Fibroblast of mammary gland (primary cell): ENCODE measurements at places on chromosomes 2 and 18.

DNA sequence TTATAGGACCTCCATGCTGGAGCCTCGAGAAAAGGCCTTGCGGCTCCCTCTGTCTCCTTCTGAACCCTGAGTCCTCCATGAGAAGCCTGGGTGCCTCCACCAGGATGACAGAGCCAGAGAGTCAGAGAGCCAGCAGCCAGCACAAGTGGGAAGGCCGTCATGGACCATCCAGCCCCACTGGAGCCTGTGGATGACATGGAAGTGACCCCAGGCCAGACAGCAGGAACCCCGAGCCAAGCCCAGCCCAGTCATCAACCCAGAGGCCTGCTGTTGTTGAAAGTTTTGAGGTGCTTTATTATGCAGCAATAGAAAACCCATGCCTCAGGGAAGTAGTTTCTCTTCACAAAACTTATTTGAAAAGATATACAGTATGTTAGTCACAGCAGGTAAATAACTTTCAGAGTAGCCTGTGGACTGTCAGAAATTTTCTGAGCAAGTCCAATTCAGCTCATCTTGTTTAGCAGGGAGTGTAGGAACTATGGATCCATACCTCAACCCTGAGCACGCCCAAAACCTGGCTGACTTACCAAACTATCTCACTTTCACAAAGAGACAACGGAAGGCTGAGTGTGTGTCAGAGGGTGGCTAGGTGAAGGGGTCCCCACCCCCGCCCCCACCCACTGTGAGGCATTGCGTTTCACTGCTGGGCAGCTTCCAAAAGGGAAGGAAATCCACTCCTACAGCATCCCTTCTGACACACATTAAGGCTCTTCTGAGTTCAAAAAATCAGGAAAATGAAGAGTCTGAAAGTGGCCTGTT lies 79.9 kb upstream of the NDUFV2 start:
- DNase-seq = peak; percentile 28

DNA sequence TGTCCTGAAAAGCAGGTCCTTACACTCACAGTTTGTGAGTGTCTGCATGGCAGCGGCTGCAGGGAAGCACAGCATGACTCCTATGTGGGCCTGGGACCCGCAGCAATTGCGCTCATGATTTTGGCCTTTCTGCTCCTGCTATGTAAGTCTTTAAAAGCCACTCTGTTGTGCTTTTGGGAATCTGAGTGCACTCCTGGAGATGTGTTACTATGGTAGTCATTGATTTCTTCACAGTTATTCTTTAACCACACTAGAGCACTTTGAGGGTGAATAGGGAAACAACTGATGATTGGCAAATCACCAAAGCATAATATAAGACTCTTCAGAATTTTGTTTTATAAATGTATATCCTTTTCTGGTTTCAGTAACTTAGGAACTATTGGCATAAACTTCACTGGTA lies 40.9 kb downstream of the DSG2 start:
- no peak for DNase-seq

- DNase-seq = peak; percentile 54
Measured at GRCh38 chr2:209663139-209663538, 108.5 kb upstream of the UNC80 start.

GRCh38 chr2:70751881-70752280 lies 16.1 kb downstream of the ADD2 start:
- DNase-seq = no peak

DNA sequence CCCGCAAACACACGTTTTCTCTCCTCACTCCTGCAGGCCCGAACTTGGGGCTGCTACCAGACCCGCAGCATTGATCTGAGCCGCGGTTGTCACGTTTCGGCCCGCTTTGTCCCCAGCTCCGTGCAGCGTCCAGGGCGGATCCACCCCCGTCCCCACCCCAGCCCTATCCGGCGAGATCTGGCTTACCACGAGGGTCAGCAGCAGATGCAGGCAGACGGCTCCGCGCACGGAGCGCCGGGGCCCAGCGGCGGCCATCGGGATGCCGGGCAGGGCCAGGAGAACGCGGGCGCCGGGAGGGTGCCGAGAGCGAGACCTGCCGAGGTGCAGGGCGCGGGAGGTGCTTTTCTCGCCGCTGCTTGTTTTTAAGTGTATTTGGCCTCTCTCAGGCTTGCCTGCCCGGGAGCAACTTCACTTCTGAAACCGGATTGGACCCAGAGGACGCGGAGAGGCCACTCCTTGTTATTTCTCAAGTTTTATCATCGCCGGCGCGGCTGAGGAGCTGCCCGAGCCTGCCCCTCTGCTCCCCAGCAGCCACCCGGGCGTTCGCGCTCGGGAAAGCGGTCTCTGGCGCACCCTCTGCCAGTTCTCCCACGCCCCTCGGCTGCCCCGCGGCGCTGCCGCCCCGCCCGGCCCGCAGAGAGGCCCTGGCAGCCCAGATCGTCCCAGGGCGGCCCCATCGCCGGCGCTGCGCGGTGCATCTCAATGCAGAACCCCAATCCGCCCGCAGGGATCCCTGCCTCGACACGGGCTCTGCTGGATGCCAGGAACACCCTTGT lies at the start of gene DSC3:
TSS of gene DSC3 (minus strand) at position 337 of the 776 bp plus-strand sequence. CDS start at position 255, 82 bp downstream.
- DNase-seq = no peak

DNA sequence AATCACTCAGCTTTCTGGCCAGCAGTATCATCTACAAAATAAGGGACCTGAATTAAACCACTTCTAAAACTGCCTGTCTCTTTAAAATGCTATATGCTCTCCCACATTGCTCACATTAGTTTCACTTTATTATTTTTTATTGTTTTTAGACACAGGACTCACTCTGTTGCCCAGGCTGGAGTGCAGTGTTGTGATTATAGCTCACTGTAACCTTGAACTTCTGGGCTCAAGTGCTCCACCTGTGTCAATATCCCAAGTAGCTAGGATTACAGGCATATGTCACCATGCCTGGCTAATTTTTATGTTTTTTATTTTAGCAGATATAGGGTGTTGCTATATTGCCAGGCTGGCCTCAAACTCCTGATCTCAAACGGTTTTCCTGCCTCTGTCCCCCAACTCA lies 591.3 kb upstream of the ZNF804A start:
- DNase-seq = no peak
